ENCODE measurements at places on chromosomes 3 and 15. TPM values are rescaled to one million over a fixed set of nuclear protein-coding genes. Genes with fewer than 3 reads are reported as not detected.

AGBL1 gene
- polyA plus RNA-seq: 11.7 TPM

- DNase-seq: no peak
These were observed 47.8 kb downstream of the BOC start for GRCh38 chr3:113259196-113259595.

DNA sequence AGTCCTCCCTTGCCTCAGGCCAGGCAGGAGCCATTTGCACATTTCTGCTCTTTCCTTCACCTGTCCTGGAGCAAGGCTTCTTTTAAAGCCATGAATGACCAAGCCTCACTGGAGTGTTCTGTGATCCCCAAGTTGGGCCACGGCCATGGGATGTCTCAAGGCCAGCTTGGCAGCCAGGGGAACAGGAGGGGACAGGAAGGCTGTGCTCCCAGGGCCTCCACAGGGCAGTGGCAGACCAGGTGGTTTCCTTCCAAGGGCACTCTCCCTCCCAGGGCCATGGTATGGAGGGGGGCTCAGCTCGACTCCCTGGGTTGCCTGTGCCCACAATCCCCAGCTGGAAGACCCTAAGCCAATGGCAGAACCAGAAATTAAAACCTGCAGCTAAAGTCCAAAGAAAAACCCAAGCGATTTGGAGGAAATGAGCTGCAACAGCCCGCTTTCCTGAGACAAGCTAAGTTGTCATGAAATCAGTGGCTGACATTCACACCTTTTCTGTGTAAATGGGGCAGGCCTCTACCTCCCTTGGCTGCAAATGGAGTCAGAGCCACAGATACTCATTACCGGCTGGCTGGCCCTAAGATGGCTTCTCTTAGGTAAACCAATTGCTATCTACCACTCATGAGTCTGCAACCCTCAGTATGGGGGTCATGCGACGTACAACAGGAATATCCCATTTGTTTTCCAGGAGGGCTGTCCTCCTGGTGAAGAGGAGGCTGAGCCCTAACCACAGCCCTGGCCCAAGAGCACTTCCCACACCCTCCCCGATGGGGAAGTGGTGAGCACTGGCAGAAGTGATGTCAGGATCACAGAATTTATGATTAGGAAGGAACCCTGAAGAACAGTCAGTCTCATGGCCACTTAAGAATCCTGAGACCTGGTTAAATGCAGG is 83.3 kb downstream of the SNRK start:
- DNase-seq: no peak

DUOX2 gene
- 0.13 TPM for polyA plus RNA-seq

DNA sequence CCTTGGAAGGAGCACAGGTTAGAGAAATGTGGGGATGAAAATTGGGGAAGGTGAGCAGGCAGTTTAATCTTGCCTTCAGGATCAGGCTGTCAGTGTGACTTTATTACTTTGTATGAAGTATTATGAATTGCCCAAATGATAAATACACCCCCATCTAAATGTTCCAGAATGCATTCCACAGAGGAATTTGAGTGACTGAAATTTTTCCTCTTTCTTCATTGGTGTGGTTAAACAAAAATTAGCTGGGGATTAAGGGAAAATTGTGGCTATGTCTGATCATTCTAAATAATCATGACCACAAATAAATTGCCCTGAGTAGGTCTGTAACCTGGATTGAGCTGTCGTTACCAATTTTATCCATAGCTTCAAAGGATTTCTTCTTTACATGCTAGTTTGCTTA is 33.5 kb downstream of the FAM98B start:
- DNase-seq: no peak

DNA sequence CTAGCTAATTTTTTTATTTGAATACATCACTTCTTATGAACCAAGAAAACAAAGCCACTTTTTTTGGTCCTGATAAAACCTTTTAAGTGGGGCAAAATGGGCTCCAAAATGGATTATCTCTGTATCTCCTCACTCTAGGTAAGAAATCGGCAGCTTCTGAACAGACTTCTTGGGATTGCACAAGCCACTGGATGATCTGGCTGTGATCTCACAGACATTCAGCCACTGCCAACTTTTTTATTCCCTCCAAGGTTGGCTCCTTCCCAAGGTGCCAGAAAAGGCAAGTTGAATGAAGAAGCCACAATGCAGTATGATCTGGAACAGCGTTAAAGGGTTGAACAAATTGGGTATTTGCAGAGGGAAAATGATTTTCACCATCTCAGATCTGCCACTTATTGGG is 73.2 kb downstream of the PRICKLE2 start:
- no peak for DNase-seq

- no peak for DNase-seq
These were observed 120.1 kb downstream of the LIPC start for GRCh38 chr15:58551764-58552504.

DNA sequence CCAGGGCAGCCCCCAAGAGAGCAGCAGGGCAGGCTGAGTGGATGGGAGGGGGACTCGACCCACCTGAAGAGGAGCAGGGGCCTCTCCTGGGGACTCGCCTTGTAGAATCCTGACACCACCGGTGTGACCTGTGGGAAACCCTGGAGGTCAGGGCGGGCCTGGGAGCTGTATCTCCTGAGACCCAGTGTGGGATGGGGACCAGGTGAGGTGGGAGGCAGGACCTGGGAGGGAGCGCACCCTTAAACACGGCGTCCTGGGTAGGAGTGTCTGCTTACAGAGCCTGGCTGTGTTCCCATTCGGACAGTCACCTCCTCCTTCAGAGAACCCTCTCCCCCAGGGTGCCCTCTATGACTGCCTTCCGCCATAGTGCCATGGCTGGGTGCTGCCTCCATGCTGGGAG is 27.1 kb downstream of the C15orf39 start:
- no peak for DNase-seq

GRCh38 chr3:112635674-112636073 is 5.3 kb downstream of the CCDC80 start:
- peak; percentile 50 for DNase-seq

GOLGA8N gene
- polyA plus RNA-seq: 20.9 TPM

SNX22 gene
- polyA plus RNA-seq: 0.97 TPM

- DNase-seq: no peak
These were observed 158.7 kb downstream of the PDCD6IP start for GRCh38 chr3:33957176-33957575.

- no peak for DNase-seq
These were observed 40.1 kb upstream of the GALNT15 start for GRCh38 chr3:16134173-16134928.

ANKDD1A gene
- polyA plus RNA-seq: 6.1 TPM

DNA sequence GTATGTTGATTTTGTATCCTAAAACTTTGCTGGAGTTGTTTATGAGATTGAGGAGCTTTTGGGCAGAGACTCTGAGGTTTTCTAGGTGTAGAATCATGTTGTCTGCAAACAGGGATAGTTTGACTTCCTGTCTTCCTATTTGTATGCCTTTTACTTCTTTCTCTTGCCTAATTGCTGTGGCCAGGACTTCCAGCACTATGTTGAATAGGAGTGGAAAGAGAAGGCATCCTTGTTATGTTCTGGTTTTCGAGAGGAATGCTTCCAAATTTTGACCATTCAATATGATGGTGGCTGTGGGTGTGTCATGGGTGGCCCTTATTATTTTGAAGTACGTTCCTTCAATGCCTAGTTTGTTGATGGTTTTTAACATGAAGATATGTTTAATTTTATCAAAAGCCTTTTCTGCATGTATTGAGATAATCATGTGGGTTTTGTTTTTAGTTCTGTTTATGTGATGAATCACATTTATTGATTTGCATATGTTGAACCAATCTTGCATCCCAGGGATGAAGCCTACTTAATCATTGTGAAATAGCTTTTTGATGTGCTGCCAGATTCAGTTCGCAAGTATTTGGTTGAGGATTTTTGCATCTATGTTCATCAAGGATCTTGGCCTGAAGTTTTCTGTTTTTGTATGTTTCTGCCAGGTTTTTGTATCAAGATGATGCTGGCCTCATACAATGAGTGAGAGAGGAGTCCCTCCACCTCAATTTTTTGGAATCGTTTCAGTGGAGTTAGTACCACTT is 188.1 kb downstream of the MINAR1 start:
- no peak for DNase-seq

GRCh38 chr3:111335512-111336303 is 206.3 kb upstream of the CD96 start:
- no peak for DNase-seq

DNA sequence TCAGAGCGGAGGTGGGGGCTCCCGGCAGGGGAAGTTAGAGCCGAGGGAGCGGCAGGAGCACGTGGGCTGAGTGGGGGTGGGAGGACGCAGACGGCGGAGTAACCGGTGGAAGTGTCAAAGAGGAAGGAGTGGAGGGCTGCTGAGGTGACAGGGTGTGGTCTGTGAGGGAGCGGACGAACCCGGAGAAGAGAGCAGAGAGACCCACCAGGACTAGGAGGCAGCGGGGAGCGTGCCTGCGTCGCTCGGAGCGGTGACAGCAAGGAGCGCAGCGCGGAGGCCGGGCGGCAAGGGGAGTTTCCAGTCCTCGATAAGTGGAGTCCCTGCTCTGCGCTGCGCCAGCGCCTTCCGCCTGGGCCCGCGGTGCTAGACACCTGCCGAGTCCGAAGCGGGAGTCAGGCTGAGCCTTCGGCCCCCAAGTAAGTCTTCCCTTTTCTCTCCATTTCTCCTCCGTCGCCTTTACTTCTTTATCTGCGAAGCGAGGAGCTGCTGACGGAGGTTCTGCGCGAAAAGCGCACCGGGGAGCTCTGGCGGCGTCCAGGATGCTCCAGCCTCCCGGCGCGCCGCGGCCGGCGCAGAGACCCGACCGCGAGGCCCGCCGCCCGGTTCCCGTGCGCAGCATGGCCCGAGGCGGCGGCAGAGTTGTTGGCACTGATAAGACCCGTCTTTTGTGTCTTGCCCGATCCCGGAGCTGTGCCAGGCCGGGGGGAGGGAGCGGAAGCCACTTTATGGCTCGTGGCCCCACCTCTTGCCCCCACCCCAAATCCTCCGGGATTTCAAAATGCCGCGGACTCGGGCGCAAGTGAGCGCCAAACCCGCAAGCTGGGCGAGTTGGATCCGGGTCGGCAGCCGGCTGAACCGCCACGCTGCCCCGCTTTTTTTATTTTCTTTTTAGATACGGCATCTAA is 533.0 kb upstream of the SEMA6D start:
- peak; percentile 36 for DNase-seq

DNA sequence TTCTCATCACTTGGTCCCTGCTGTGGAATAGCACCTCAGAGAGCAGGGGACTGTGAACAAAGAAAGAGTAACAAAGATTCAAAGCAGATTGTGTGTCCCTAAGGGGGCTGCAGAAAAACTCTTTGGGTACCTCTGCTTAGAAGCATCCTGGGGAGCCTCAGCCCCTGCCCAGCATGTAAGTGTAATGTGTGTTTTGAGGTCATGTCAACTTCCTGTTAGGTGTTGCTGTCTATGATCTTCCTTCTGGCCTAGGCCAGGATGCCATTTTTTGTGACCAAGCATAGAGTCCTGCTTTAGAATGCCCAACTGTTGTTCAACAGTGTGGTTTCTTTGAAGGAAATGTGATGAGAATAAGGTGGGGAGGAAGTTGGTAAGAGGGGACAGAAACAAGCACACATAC is 77.1 kb upstream of the BCL6 start:
- no peak for DNase-seq

GRCh38 chr3:190504354-190505125 is 9.3 kb upstream of the IL1RAP start:
- no peak for DNase-seq

DNA sequence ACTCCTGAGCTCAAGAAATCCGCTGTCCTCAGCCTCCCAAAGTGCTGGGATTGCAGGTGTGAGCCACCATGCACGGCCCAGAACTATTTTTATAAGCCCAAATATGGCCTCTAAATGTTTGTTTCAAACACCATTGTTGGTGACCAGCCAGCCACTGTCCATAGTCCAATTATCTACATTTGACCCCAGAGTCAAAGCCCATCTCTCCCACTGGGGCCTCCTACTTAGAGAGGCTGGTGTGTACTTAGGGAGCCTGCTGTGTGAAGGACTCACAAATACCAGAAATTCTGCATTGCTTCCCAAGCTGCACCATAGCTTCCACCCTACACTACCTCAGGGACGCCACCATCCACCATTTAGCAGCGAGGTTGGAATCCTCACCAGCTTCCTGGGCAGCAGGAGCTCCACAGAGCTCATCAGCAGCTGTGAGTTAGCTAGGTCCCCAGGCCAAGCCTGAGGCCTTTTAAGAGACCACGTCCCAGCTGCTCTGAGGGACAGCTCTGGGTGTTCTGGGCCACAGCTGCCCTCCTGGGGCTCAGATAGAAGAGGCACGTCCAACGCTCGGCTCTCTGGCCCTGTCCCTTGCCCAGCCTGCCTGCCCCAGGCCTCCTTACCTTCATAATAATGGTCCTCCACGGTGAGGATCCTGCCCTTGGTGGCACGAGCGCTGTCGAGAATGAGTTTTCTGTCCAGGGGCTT is 29.5 kb downstream of the TKT start:
- DNase-seq: no peak

DNA sequence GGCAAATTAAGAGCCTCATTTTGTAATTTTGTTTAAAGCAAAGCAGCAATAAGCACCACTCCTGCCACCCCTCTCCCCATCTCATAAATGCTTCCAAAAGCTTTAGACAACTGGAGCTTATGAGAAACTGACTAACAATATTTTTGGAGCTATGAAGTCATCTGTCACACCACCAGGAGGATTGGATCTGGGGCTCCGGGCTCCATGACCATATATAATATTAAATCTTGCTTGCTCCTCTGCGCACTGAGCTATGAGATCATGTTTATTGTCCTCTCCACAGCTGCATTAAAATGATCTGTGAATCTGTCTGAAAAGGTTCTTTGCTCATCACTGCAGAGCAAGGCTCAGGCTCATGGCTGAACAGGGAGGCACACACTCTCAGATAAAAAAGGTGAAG is 323.7 kb downstream of the ZNF621 start:
- peak; percentile 24 for DNase-seq

GRCh38 chr3:125433091-125433534 is 58.0 kb upstream of the ZNF148 start:
- DNase-seq: no peak

GRCh38 chr15:48456134-48456533 is 124.9 kb downstream of the DUT start:
- DNase-seq: no peak

DNA sequence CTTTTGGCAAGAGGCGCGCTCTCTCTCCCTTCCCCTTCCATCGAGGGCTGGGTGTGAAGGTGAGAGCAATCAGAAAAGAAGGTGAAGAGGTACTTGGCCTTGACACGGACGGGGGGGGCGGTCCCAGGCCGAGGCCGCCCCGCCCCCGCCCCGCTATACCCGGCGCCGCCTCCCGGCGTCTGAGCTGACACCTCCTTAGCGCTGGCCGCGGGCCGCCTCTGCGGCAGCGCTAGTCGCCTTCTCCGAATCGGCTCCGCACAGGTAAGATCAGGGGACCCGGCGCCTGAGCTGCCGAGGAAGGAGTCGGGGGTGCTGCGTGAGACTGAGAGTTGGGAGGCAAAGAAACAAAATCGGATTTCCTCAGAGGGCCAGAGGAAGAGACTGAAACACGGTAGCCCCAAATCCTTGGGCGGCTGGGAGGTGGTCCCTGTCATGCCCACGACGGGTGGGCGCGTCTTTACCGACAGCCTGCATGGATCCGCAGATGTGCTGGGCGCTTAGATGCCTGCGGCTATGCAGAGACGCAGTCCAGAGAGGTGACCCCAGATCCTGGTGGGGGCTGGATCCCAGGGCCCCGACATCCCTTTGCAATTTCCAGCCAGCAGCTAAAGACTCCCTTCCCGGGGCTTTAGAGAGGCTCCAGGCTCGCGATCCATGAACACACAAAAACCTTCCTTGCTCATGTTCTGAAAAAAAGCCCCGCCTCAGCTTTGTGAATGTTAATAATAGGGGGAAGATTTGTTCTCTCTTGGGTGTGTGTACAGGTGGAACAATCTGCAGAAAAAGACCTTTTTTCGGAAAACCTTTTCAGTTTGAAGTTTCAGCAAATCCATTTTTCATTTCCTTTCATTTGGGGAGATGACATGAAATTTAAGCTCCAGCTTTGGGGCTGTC is at the start of gene ENTPD3:
TSS of gene ENTPD3 (plus strand) at position 184 of the 894 bp plus-strand sequence. CDS start 874 bp downstream, outside the sequence.
- DNase-seq: no peak
